NCI-H1105 treated with DMSO at 0.1 percent for 48 hours (cell line): ENCODE measurements at places on chromosomes 4 and X.

GRCh38 chrX:107505223-107505622, 55.8 kb downstream of the FRMPD3 start:
- no peak for DNase-seq

DNA sequence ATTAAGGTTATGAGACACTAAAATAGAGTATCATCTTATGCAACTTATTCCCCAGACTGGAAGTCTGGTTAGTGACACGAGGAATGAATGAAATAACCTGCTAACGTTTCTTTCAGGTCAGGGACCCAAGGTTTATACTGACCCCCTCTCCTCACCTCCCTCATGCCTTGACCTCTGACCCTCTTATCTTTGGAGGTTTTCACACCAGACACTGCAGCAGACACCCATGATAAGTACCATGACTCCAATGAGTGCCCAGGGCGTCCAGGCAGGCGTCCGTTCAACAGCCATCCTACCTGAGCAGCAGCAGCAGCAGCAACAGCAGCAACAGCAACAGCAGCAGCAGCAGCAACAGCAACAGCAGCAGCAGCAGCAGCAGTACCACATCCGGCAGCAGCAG, 4.2 kb upstream of the NLGN3 start:
- no peak for DNase-seq

- no peak for DNase-seq
These were observed 184.6 kb downstream of the OR13H1 start for GRCh38 chrX:131728295-131729145.

- DNase-seq: no peak
These were observed 101.6 kb downstream of the PDE5A start for GRCh38 chr4:119526786-119527550.

GRCh38 chr4:75953509-75953908, 12.7 kb upstream of the NAAA start:
- no peak for DNase-seq

DNA sequence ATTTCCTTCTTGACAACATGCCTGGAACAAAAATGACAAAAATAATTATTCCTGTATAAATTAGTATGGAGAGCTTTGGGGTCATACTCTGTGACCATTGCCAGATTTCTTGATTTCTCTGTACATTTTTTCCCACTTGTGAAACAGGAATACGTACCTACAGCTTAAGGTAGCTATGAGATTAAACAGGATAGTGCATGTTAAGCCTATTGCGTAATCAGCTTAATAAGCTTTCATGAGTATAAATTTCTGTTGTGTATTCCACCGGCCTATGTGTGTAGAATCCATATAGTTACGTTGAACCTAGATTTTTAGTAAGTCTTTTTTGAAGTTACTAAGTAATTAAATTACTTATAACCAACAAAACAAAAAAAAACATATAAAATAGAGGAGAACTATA, 334.9 kb downstream of the DCTD start:
- no peak for DNase-seq

GRCh38 chr4:53688186-53688790, 97.0 kb upstream of the LNX1 start:
- DNase-seq: no peak

DNA sequence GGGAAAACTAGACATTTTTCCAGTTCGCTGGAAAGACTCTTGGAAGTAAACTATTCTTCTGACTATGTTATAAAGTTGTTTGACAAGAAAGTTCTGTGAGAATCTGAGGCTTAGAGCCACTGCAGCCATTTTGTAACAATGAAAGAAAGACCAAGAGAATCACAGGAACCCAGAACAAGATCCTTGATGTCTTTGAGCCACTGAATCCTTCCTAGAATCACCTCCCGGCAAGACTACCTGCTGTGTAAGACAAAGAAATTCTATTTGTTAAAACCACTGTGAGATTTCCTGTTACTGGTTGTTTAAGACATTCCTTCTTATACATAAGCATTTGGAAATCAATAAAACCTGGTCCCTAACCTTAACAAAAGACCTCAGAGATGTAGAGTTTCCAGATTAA, 175.7 kb upstream of the RASGEF1B start:
- no peak for DNase-seq

- no peak for DNase-seq
These were observed 119.8 kb upstream of the TSPAN5 start for GRCh38 chr4:98778206-98778605.

DNA sequence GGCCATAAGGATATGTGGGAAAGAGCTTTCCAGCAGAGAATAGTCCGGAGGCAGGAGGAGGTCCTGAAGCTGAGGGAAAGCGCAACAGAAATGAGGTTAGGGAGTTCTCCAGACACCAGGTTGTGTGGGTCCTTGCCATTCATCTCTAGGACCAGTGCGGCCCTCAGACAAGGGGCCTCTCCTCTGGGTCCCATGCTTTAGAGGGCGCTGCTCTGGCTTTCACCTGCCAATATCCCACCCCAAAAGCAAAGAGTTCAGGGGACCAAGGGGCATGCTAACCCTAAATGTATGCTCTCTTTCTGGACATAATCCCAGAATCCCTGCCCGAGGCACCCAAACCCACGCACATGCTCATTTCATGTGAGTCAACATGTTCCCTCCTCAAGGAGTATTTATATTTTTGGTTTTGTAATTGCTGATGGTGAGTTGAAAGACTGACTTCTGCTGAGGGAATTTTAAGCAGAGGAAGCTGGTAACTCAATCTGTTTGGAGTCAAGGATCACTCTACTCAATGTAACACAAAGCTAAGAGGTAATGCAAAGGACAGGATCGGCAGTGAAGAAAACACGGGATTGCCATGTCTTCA, 14.8 kb downstream of the RPL34 start:
- DNase-seq: no peak

GRCh38 chrX:99939883-99940232, 470.2 kb downstream of the PCDH19 start:
- DNase-seq: no peak

DNA sequence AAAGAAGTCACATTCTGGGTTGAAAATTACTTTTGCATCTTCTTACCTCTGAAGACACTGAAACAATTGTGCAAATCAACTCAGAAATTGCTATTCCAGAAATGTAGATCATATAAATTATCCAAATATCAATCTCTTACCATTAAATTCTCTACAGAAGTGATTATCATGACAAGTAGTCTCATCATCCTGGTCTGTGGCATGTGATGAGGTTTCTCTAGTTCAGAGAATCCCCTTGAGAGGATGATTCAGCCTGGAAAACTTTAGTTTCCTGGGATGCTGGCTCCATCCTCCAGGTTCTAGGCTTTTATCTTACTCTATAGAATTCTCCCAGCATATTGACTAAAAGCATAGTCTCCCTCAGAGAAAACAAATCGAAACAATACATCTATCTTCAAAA, 76.2 kb upstream of the S100G start:
- no peak for DNase-seq

DNA sequence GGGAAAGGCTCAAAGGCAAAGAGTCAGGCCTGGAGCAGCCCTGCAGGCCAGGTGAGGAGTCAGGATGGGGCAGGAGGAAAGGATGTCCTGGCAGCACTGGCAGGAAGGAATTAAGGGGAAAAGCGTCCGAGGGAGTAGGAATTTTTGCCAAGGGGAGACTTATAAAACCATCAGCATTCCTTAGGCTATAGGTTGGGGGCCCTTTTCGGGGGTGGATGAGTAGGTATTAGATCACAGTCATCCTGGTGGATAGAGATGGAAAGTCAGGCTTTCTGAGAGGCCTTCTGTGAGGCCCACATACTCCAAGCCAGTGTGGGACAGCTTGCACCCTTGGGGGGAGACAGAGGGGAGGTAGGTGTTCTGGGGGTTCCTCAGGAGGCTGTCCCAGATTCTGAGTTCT, 12.3 kb downstream of the STARD8 start:
- DNase-seq: no peak

DNA sequence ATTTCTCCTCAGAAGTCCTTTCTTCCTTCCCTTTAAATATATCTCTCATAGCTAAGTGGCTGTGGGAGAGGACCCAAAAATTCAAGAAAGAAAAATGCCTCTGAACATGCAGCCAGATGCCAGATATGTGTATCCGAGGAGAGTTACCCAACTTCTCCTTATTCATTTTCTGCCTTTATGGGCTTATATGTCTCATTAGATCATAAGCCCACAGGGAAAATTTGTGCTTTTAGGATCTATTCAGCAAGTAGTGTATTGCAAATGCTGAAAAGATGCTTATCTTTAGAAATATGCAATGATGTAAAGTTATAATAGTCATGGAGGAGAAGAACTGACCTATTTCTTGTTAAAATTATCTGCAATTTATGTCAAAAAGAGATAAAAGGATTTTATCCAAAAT, 371.8 kb upstream of the NOCT start:
- no peak for DNase-seq

GRCh38 chr4:170269950-170270349, 180.2 kb upstream of the AADAT start:
- DNase-seq: no peak

- no peak for DNase-seq
These were observed 87.4 kb downstream of the RNF150 start for GRCh38 chr4:141045848-141046247.

GRCh38 chrX:485368-485767, 98.7 kb upstream of the PPP2R3B start:
- DNase-seq: no peak

GRCh38 chr4:85979276-85979675, 380.6 kb downstream of the MAPK10 start:
- no peak for DNase-seq

DNA sequence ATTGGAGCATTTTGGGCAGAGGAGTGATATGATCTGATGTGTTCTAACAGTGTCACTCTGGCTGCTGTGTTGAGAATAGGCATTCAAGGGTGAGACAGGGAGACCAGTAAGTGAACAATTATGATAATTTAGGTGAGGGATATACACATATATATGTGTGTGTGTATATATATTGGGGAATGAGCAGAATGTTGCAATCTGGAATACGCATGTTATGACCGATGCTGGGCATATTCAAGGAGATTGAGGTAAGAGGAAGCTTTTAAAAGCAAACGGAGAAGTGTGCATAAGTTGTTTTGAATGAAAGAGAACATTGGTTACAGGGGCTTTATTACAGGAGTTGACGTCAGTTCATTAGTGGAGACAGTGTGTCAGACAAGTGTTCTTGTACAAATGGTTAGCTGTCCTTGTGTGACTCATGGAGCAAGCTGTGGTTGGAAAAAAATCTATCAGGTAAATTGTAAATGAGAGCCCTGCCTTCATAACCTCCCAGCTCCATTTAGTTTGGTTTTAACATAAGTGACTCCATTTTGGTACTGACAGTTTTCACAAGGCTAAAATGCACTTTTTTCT, 442.5 kb upstream of the LCORL start:
- no peak for DNase-seq

GRCh38 chrX:15056044-15056443, 182.8 kb downstream of the MOSPD2 start:
- no peak for DNase-seq
